ENCODE measurements at places on chromosomes 7 and 10.

DNA sequence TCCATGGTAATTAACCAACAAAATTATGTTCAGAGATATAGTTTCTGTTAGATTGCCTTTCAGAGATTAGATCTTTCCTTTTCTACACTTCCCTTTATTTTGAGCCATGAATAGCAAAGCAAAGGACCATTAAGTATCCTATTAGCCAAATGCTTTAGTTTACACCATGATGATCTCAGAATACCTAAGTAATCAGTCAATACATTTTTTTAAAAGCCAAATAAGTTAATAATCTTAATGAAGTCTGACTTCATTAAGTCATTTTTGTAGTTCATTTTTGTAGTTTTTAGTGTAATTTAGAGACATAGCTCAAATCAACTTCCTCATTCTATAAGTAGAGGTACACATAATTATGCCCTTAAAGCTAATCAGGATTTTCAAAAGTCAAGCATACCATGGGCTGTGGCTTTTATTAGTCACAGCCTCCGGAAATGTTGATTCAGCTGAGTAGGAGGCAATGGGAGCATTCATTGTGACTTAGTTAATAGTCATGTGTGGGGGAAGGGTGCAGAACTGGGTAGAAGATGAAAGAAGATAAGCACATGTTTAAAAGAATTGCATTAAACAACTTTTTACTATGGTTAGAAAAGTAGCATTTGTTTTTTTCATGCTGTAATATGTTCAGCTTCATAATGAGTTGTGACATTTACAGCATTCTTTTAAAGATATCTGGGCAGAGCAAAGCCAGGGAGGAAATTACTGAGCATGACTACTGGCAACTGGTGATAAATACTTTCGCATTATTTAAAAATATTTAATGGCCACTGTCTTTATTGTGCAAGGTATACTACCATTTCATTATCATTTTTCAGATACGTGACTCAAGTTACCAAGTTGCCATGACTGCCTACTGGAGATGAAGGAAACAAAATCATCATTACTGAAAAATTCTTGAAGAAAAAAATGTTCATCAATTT is 57.3 kb upstream of the CCDC71L start:
- peak; percentile 89 for DNase-seq

GRCh38 chr7:98315318-98315993 is 34.0 kb downstream of the BRI3 start:
- DNase-seq, result no peak

- DNase-seq, result no peak
Observed at GRCh38 chr7:130695840-130696239, 9.5 kb upstream of the TSGA13 start.

GRCh38 chr7:107394831-107395230 is 75.0 kb upstream of the GPR22 start:
- DNase-seq, result no peak

GRCh38 chr7:71140264-71140663 is 8.3 kb downstream of the GALNT17 start:
- DNase-seq, result no peak

GRCh38 chr7:96237040-96237439 is 84.9 kb downstream of the SLC25A13 start:
- no peak for DNase-seq

- no peak for DNase-seq
Observed at GRCh38 chr7:93948106-93948505, 26.6 kb downstream of the GNG11 start.

DNA sequence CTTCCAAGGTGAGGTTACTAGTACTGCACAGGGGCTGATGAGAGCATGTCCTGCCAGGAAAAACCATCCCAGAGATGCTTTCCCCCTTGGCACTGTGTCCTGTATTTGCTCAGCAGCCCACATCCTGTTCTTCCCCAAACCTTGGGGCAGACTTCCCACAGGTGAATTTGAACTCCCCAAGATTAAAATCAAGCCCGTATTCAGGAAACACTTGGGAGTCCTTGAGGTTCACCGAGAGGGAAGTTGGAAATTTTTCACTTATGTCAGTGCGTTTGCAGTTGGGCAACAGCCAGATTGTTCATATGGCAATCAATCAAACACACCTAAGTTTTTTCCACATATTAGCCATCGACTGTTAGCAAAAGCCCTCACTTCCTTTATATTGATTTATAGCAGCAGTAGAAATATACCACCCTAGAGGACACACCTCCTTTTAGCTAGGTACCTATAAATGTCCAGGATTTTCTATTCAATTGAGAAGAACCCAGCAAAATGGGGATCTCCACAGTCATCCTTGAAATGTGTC is at the start of gene DMBT1:
DMBT1 (plus strand) TSS at position 476 of the 526 bp plus-strand sequence; CDS start at position 493, 17 bp downstream.
- DNase-seq, result no peak

- no peak for DNase-seq
Observed at GRCh38 chr10:119673271-119673670, 22.1 kb downstream of the BAG3 start.

- DNase-seq, result no peak
Observed at GRCh38 chr7:149856583-149856982, 17.2 kb upstream of the ATP6V0E2 start.

- DNase-seq, result no peak
Observed at GRCh38 chr7:3427957-3428356, 126.9 kb downstream of the SDK1 start.

DNA sequence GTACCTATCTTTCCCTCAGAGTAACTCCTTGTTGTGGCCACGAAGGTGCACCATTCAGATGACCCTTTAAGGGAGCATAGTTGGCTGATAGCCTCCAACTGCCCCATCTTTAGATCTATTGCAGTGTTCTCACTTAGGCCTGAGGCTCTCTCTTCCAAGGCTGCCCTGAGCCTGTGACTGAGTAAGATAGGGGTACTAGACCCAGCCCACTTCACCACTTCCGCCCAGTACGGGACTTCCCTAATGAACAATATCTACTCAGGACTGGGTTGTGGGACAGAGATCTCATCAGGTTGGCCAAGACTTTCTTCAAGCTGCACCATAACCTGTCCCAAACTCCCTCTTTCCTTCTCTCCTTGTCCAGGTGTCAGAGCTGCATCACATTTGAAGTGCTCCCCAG is 5.7 kb upstream of the GNAI1 start:
- DNase-seq, result no peak

DNA sequence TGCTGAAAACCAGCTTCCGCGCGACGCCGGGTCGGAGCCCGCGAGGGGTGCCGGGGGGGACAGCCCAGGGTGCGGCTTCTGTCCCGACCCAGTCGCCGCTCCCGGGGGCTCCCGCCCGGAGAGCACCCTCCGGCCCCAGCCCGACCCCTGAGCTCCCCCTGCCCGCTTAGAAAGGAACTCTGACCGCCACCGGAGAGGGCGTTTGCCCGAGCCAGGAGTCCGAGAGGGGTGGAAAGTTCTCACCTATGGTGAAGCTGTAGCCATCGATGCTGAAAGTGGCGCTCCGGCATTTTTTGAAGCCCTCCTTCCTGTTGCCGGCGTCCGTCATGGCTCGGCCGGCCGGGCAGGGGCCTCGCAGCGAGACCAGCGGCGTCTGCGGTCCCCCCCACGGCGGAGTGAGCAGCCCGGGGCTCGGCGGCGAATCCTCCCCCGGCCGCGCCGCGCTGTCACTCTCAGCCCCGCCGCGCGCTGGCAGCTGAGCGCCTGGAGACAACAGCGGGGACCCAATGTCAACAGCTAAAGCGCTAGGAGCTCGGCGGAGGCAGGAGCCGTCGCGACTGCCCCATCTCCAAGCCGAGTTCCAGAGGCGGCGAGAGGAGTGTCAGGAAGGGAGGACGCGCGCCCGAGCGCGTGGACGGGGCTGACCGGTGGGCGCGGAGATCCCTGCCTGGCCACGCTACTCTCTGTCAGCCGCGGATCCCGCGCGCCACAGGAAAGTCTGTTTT is 191.6 kb downstream of the LSM5 start:
- DNase-seq, result no peak

DNA sequence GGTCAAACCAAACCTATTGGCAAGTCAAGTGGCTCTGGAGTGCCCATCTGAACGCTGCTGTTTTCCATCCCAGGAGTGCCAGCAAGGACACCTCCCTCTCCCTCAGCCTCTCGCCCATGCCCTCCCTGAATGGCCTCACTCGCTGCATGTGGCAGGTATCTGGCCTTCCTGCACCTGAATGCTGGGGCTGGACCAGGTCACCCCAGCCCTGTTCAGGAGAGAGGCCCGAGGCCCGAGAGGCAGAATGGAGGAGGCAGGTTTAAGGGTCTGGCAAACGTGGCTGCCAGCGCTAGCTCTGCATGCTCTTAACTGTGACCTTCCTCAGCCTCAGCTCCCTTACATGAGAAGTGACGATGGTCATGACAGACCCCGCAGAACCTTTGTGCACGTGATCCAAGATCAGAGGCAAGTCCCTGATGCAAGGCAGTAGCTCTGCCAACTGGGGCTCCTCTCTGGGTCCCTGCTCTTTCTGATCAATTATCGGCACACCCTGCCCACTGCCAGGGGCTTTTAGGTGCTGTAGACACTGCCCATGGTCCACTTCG is 295.7 kb upstream of the ZMIZ1 start:
- DNase-seq, result no peak

- no peak for DNase-seq
Observed at GRCh38 chr7:111475959-111476358, 86.3 kb downstream of the IMMP2L start.

DNA sequence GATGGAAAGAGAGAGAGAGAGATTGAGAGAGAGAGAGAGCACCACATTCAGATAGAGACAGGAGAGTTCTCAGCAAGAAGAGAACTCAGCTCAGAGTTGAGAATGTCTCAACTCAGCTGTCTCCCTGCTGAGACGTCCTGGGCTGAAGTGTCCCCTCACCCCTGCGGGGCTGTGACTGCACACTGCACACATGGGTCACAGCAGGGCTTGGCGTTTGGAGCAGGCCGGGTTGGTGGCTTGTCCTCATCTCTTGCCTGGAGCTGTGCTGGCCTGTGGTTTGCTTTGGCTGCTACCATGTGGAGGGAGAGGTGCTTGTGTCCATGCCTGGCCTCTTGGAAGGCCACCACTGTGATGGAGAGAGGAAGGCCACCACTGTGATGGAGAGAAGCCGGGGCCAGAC is 167.9 kb downstream of the RNF216 start:
- no peak for DNase-seq

- no peak for DNase-seq
Observed at GRCh38 chr10:124307591-124307990, 111.1 kb downstream of the OAT start.

DNA sequence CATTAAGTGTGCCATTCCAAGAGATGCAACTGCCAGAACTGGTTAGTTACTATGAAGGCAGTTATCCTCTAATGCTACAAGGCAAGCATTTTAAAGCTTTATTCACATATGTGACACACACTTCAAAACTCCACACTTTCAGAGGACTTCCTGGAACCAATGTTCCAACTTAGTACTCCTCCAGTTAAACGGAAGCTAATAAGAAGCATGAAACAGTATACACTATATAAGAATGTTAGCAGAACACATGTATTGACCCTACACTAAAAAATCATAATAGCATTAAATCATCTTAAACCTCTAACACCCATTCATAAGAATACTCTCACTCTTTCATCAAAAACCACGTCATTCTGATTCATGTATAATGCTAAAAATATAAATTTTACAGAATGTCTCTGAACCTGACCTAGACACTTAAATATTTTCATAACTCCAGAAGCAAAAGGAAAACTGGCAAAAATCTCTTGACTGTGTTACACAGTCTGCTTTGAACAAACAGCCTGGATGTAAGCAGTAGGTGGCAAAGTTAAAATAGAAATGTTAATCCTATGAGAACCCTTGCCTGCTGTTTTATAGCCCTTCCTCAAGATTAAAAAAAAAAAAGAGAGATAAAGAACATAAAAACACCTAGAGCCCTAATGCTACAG is 135.0 kb downstream of the SEMA3C start:
- DNase-seq, result no peak

DNA sequence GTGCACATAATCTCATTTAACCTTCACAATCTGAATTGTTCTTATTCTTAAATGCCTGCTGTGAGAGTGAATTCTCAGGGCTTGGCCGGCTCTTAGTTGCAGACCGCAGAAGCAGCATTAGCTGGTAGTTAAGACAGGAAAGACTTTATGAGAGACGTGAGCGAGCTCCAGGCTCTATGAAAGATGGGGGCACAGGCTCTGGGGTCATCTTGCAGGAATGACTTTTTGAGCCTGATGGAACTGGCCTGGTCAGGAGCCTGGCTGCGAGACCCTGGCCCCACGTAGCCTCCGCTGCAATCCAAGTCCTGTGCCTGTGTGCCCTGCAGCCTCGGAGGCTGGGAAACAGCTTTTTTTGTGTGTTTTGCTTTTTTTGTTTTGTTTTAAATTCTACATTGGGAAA is 958.8 kb upstream of the ZNF722 start:
- no peak for DNase-seq

DNA sequence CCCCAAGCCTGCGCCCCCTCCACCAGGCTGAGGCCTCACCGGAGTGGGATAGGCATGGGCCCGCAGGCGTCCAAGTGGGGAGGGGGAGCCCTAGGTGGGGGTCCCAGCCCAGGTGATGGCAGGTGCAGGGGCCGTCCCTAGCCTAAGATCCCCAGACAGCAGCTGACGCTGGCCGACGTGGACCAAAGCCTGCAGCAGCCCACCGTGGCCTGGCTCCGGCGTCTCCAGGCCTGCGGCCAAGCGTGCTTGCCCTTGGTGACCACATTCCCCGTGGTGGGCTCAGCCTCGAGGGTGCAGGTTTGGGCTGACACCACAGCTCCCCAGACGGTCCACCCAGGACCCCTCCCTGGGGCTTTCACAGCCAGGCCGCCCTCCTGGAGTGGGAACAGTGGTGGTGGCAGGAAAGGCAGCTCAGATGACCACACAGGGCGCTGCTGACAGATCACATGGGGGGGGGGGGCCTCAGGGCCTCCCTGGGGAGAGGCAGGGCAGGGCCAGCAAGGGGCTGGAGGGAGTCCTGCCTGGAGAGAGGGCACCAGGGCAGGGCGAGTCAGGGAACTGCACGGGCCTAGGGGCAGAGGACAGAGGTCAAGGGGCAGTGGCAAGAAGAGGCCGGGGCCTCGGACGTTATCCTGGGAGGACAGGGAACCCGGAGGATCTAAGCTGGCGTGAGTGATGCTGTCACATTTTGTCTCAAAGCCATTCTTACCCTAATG is 767 bp upstream of the ADAM8 start:
- no peak for DNase-seq

GRCh38 chr10:117631276-117632145 is 89.0 kb downstream of the EMX2 start:
- no peak for DNase-seq

DNA sequence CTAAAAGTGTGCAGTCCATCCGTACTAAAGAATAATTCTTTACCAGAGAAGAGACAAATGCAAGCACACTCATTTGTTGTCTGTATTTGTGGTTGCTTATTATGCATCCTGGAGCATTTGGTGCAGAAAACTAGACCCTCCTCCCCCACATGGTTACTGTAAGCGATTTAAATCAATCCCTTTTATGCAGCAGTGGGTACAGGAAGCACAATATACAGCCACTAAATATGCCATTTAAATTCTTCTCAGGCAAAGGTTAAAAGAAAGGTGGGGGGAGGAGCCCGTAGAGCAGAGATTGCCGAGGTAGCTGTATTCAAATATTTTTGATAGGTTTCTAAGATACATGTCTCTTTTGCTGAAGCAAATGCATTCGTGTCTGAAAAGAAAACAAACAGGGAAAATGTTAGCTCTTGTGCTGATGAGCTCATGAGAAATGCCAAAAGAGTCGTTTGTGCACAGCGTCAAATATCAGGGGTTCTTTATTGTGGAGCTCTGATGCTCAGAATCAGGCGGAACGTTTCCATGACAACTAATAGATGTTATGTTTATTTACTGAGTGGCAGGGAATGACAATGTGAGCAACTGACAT is 131.3 kb upstream of the NPVF start:
- no peak for DNase-seq
